ENCODE measurements at places on chromosomes 7 and 10. TPM values are rescaled to one million over a fixed set of nuclear protein-coding genes. Genes with fewer than 3 reads are reported as not detected.

DNA sequence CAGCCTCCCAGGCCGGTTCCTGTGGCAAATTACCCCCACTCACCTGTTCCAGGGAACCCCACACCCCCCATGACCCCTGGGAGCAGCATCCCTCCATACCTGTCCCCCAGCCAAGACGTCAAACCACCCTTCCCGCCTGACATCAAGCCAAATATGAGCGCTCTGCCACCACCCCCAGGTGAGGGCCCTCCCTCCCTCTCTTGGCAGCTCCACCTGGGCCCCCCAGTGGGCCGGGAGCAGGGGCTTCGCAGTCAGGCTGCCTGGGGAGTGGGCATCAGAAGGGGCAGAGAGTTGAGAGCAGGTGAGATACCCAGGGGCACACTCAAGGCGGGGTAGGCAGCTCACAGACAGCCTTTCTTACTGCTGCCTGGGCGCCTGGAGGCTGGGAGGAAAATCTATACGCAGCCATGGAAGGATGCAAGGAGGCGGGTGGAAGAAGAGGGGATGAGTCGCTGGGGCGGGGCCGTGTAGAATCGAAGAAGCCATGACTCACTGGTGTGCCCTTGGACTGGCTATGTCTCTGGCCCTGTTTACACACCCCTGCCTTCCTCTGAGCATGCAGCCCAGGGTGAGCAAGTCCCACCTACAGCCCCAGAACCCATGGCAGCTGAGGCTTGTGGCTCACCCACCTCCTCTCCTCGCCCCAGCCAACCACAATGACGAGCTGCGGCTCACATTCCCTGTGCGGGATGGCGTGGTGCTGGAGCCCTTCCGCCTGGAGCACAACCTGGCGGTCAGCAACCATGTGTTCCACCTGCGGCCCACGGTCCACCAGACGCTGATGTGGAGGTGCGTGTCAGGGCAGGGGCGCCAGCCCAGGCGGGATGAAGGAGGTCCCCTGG, 48.6 kb upstream of the PPIF start:
- peaks cover 49% of the 10 kb centered on the region for H3K36me3 ChIP-seq
- H3K27ac ChIP-seq = peak overlapping the region; percentile 3

GRCh38 chr10:124989526-124989925, 47.6 kb downstream of the ZRANB1 start:
- H3K4me1 ChIP-seq = no peaks in the 10 kb centered on the region
- no peaks in the 10 kb centered on the region for H3K27me3 ChIP-seq
- H3K36me3 ChIP-seq = peaks cover 24% of the 10 kb centered on the region
- no peak overlapping the region for H3K4me3 ChIP-seq
- no peak for DNase-seq

GRCh38 chr10:78686444-78687060, 382.2 kb upstream of the ZMIZ1 start:
- no peak overlapping the region for H3K27ac ChIP-seq
- H3K27me3 ChIP-seq = no peaks in the 10 kb centered on the region
- no peak for DNase-seq

- peaks cover 69% of the 10 kb centered on the region for H3K4me1 ChIP-seq
- H3K27ac ChIP-seq = no peak overlapping the region
- H3K4me3 ChIP-seq = no peak overlapping the region
Observed at GRCh38 chr10:63434866-63435854, 30.6 kb downstream of the JMJD1C start.

OR6V1 gene
- total RNA-seq = not detected

NT5C3A gene
- 14.5 TPM for total RNA-seq

PRKAR2B gene
- 5.3 TPM for total RNA-seq

DNA sequence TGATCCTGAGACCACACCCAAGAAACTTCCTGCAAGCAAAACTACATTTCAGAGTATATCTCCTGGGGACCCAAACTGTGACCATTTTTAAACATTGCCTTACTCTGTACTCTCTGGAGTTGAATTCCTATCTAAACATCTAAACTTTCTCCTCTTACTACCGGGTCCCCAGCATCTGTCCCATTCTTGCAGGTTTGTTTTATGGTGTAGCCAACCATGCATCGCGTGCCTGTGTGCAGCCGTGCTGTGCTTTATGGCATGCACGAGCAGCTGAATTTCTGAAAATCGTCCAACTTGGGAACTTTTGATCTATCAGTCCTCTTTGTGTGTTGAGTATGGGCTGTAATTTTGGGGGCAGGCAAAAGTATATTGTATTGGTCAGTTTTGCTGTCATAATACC, 423.8 kb upstream of the DPP6 start:
- H3K4me1 ChIP-seq = no peaks in the 10 kb centered on the region
- H3K4me3 ChIP-seq = no peak overlapping the region
- no peak for DNase-seq
- H3K27me3 ChIP-seq = no peaks in the 10 kb centered on the region
- no peaks in the 10 kb centered on the region for H3K36me3 ChIP-seq
- no peak overlapping the region for H3K27ac ChIP-seq

- H3K4me3 ChIP-seq = no peak overlapping the region
- H3K27me3 ChIP-seq = no peaks in the 10 kb centered on the region
- H3K36me3 ChIP-seq = no peaks in the 10 kb centered on the region
- no peak overlapping the region for H3K27ac ChIP-seq
Observed at GRCh38 chr7:36600869-36601530, 123.3 kb downstream of the AOAH start.

DNA sequence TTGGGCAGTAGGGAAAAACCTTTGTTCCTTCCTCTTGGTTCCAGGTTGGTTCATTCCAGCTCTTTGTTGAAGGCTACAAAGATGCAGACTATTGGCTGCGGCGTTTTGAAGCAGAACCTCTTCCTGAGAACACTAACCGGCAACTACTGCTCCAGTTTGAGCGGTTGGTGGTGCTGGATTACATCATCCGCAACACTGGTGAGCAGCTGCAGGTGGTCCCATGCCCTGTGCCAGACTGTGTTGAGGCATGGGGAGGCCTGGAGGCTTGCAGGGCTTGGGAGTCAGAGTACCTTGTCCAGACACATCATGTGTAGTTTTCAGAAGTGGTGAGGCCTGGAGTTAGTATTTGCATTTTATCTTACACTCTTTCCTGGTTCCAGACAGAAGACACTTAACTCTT, 16.3 kb downstream of the PI4K2A start:
- DNase-seq = no peak
- no peaks in the 10 kb centered on the region for H3K27me3 ChIP-seq
- no peak overlapping the region for H3K27ac ChIP-seq
- no peaks in the 10 kb centered on the region for H3K4me1 ChIP-seq
- no peak overlapping the region for H3K4me3 ChIP-seq

DNA sequence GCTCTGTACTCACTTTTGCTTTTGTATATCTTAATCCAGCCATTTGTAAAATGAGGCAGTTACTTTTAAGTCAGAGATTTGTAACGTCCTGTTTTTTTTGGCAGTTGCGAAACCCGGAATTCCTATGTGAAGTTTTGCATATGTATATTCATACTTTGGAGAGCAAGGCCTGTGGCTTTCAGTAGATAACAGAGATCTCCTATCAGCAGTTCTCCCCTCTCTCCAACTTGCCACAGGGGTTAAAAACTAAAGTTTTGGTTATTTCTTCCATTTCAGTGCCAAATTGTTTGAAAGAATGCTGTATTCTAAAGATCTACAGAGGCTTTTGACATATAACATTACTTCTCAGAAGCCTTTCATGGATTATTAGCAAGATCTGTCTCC, 102.4 kb downstream of the EXOC4 start:
- no peak for DNase-seq
- H3K4me1 ChIP-seq = peaks cover 6% of the 10 kb centered on the region
- H3K27me3 ChIP-seq = no peaks in the 10 kb centered on the region
- H3K27ac ChIP-seq = no peak overlapping the region

FAM25G gene
- not detected for total RNA-seq

TMEM273 gene
- total RNA-seq = 9.6 TPM

DPYSL4 gene
- 0.28 TPM for total RNA-seq

DNA sequence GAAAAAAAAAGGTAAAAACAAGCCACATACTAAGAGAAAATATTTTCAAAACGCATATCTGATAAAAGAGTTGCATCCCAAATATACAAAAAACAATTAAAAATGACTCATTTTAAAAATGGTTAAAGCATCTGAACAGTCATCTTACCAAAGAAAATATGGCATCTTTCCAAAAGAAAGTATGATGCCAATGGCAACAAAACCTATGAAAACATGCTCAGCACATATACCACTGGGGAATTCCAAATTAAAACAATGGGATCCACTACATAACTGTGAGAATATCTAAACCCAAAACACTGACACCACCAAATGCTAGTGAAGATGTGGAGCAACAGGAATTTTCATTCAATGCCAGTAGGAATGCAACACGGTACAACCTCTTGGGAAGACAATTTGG, 39.3 kb downstream of the VSTM2A start:
- no peaks in the 10 kb centered on the region for H3K36me3 ChIP-seq
- no peaks in the 10 kb centered on the region for H3K4me1 ChIP-seq
- no peak overlapping the region for H3K4me3 ChIP-seq
- no peak overlapping the region for H3K27ac ChIP-seq

FBXO24 gene
- not detected for total RNA-seq

DNA sequence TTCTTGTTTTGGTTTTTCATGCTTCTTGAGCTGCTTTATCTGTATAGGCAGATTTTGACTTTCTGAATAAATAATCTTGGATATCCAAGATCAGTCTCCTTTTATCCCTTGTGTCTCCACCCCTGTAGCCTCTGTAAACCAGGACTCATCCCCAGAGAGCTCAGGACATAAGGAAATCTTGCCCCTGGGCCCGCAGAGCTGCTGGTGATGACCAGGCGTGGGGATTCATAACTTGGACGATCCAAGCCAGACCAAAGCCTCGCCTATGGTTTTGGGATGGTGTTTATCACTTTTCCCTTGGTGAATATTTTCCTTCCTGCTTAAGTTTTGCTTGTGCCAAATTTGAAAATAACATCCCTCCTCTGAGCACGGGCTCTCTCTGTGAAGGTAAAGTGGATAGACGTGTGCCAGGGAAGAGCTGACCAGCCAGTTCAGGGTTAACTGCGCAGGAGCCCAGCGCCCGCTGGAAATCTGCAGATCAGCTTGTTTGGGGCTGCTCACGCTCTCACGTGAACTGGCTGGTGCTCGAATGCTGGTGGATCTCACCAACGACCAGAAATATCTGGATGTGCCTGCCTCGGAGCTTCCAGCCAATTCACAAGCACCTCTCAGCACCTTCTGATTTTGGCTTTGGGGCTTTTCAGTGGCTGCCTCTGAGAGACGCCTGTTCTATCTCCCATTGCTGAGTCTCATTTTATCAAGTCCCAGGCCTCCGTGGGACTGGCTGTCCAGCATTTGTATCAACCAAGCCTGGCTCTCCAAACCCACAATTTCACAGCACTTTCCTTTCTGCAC, 132.1 kb upstream of the BTBD16 start:
- H3K27ac ChIP-seq = peak overlapping the region; percentile 93
- H3K4me3 ChIP-seq = no peak overlapping the region
- H3K4me1 ChIP-seq = peaks cover 52% of the 10 kb centered on the region
- H3K36me3 ChIP-seq = peaks cover 12% of the 10 kb centered on the region
- no peak for DNase-seq

KEL gene
- not detected for total RNA-seq

GRCh38 chr10:131155876-131156230, 155.7 kb downstream of the TCERG1L start:
- no peaks in the 10 kb centered on the region for H3K4me1 ChIP-seq
- no peak overlapping the region for H3K27ac ChIP-seq
- H3K27me3 ChIP-seq = no peaks in the 10 kb centered on the region

- no peaks in the 10 kb centered on the region for H3K27me3 ChIP-seq
- H3K4me1 ChIP-seq = no peaks in the 10 kb centered on the region
- DNase-seq = no peak
- H3K36me3 ChIP-seq = no peaks in the 10 kb centered on the region
- H3K27ac ChIP-seq = no peak overlapping the region
Observed at GRCh38 chr10:7287377-7287776, 123.5 kb downstream of the SFMBT2 start.

GALNT17 gene
- 20.8 TPM for total RNA-seq

GRCh38 chr7:4621396-4621795, 60.7 kb upstream of the FOXK1 start:
- H3K27me3 ChIP-seq = no peaks in the 10 kb centered on the region
- peaks cover 8% of the 10 kb centered on the region for H3K4me1 ChIP-seq
- DNase-seq = no peak
- no peak overlapping the region for H3K27ac ChIP-seq
- H3K4me3 ChIP-seq = no peak overlapping the region

DNA sequence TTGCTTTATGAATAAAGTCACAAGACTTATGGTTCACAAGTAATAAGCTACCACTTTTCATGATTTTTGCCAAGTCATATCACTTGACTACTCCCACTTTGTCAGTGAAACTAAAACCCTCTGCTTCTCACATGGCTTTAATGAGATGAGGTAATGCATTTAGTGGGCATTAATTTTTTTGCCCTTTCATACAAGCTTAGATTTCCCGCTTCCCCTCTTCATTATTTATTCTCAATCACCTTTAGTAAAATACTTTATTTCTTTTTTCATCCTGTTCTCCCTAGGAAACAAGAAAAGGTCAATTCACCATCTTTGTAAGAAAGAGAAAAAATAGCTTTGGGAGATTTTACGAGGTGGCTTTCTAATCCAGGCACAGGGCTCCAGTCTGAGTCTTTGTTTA, 109.6 kb upstream of the STARD3NL start:
- no peak for DNase-seq
- H3K4me3 ChIP-seq = no peak overlapping the region
- no peaks in the 10 kb centered on the region for H3K4me1 ChIP-seq
- no peak overlapping the region for H3K27ac ChIP-seq
- H3K27me3 ChIP-seq = no peaks in the 10 kb centered on the region

DNA sequence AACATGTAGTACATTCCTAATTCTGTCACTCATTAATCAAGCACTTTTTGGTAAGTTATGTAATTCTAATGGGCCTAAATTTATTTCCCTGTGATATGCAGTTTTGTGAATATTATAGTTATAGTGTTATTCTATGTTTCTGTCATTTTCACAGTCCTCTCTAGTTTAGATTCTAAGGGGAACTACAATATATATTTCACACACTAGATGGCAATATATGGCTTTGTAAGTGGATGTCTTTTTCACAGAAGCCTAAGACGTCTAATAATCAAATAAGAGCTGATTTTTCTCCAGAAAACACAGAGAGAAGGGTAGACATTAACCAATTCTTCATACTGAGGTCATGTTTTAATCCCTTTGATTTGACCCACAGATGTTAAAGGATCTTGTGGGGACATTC, 18.0 kb downstream of the RNLS start:
- no peaks in the 10 kb centered on the region for H3K36me3 ChIP-seq
- H3K27ac ChIP-seq = no peak overlapping the region
- no peaks in the 10 kb centered on the region for H3K4me1 ChIP-seq
- no peaks in the 10 kb centered on the region for H3K27me3 ChIP-seq
- DNase-seq = no peak

DNA sequence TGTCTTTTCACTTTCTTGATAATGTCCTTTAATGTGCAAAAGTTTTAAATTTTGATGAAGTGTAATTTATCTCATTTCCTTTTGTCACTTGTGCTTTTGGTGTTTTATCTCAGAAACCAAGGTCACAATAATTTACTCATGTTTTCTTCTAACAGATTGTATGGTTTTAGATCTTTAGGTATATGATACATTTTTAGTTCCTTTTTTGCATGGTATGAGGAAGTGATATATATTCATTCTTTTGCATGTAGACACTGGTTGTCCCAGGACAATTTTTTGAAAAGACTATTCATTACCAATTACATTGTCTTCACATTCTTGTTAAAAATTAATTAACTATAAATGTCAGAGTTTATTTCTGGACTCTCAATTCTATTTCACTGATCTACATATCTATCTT, 39.8 kb upstream of the GPR22 start:
- H3K27ac ChIP-seq = no peak overlapping the region
- peaks cover 12% of the 10 kb centered on the region for H3K4me1 ChIP-seq
- H3K36me3 ChIP-seq = no peaks in the 10 kb centered on the region
- no peak overlapping the region for H3K4me3 ChIP-seq

PAX2 gene
- total RNA-seq = not detected

LRRC18 gene
- total RNA-seq = not detected

HKDC1 gene
- total RNA-seq = not detected

GRCh38 chr7:23533238-23533604, 1.4 kb upstream of the TRA2A start:
- DNase-seq = no peak
- H3K36me3 ChIP-seq = no peaks in the 10 kb centered on the region
- peaks cover 19% of the 10 kb centered on the region for H3K4me1 ChIP-seq
- H3K4me3 ChIP-seq = no peak overlapping the region
- H3K27ac ChIP-seq = no peak overlapping the region
